ENCODE measurements at places on chromosomes 1 and 21.

DNA sequence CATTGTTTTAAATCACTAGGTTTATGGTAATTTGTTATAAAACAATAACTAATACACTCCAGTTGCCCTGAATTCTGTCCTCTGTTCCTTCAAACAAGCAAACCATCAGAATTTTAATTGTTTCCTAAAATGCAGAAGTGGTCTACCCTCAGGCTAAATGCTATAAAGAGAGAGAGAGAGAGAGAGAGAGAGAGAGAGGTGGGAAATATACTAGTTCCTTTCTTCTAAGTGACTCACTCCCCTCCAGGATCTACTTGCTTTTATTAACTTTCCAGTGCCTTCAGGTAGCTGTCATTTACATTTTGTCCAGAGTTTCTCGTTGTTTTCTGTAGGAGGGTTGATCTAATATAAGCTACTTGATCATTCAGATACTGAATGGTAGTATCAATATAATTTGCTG, 26.4 kb downstream of the LRRC53 start:
- no peak for DNase-seq

GRCh38 chr1:163071405-163072255, 2.5 kb downstream of the RGS4 start:
- no peak for DNase-seq

GRCh38 chr1:209403921-209404320, 179.6 kb upstream of the CAMK1G start:
- DNase-seq: no peak

DNA sequence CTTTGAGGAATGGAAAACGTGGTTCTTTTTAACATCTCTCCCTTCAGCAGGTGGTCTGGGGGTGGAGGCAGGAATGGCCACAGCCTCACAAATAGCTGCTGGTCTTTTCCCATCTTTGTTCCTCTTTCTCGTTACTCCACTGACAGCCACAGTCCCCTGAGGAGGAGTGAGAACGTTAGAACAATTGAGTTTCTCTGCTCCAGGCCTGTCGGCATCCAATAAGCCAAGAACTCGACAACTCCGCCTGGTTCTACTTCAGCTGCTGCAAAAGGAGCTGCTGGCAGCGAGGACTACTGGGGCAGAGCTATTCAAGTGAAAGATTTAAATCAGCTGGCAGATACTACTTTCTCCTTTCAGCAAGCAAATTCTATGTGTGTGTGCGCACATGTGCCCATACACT, 169.5 kb upstream of the GALNT2 start:
- DNase-seq: no peak

GRCh38 chr1:103170609-103171008, 62.3 kb upstream of the COL11A1 start:
- DNase-seq: no peak

GRCh38 chr1:91651243-91651642, 150.6 kb downstream of the CDC7 start:
- DNase-seq: no peak

- DNase-seq: no peak
These were observed 25.7 kb downstream of the COA6 start for GRCh38 chr1:234398849-234399381.

- no peak for DNase-seq
These were observed 46.6 kb downstream of the TOR3A start for GRCh38 chr1:179128520-179128919.

DNA sequence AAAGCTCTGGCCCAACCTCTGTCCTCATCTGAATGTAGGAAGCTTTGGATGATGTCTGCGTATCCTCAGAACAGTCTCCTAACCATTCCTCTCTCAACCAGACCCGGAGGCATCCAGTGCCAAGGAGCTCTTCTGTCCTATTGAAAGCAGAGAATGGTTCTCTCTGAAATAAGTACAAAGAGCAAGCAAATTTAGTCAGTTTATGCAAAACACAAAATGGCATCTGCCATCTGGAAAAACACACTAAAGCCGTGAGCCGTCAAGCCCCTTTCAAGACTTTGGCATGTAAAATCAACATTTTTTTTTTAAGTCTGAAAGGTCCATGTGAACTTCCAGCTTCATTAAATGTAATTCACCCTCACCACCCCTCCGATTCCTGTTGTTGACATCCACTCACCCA, 21.7 kb upstream of the PROX1 start:
- no peak for DNase-seq

DNA sequence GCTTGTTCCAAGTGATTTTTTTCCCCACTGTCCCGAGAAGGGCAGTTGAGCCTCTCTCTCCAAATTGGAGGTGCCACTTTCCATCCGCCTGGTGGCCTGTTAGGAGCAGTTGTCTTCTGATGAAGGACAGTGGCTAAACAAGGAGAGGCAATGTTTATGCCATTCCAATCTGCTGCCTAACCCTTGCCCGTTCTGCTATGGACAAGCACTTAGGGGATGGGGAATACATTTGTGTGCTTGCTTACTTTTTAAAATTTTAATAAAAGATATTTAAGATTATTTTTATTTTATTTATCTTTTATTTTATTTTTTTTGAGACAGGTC, 12.0 kb downstream of the COQ8A start:
- DNase-seq: no peak

DNA sequence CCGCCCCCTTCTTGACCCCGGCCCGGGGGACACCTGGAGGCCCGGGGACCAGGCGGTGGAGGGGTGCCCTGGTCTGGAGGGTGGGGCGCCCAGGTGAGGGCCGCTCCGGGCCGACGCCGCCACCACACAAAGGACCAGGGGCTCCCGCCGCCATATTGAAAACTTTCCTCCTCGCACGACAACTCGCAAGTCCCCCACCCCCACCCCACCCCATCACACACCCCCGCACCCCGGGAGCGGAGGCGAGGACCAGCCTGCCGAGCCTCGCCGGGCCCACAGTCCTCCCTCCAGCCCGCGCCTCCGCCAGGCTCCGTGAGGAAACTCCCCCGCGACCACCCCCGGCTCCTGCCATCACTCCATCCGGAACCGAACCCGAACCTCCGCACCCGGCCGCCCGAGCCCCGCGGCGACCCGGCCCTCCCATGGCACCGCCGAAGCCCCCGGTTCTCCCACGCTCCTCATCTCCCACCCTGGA, 733 bp downstream of the KDM5B start:
- DNase-seq: no peak

DNA sequence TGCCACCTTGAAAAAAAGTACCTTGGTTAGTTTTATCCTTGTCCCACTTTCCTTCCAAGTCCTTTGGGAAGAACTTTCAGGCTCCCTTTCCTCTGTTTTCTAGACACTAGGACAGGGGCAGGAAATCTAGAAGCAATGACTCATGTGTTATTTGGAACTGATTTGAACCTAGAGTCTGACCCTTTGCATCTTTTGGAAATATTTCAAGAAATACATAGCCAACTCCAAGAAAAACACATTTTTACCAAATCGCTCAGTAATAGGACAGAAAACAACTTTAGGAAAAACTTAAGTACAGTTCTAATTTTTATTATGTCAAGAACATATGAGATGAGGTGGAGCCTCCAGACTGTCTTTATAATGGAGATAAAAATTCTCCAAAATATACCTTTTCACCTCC, 292.4 kb downstream of the PTBP2 start:
- no peak for DNase-seq

GRCh38 chr21:45379901-45380330, 25.0 kb upstream of the COL18A1 start:
- no peak for DNase-seq

- no peak for DNase-seq
These were observed 38.8 kb downstream of the PIK3C2B start for GRCh38 chr1:204455831-204456145.
